ENCODE measurements at places on chromosomes 6 and 20.

- no peak for DNase-seq
Observed at GRCh38 chr6:120938164-120938875, 396.0 kb downstream of the TBC1D32 start.

GRCh38 chr6:89357390-89357789 lies 4.9 kb upstream of the UBE2J1 start:
- no peak for DNase-seq

DNA sequence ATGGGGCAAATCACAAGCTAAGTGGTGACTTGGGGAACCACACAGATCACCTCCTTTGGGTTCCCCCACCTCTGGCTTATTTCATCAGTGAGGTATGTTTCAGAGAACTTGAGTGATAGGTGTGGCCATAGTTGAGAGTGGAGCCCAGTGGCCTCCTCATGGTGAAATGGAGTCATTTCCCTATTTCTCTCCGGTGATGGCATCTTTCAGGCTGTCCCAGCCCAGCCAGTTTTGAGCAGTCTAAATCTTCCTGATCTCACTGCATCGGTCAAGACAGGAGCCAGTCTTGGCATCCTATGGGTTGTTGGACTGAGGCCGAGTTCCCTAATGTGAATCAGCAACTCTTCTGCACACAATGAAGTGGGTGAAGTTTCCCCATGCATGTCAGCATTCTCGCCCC lies 132.4 kb downstream of the EYA2 start:
- no peak for DNase-seq

GRCh38 chr20:36386236-36386635 lies 80.1 kb downstream of the DLGAP4 start:
- DNase-seq, result no peak

GRCh38 chr6:15512721-15513120 lies 150.1 kb downstream of the DTNBP1 start:
- DNase-seq, result no peak

GRCh38 chr6:144090384-144090783 lies 5.0 kb downstream of the SF3B5 start:
- DNase-seq, result no peak

DNA sequence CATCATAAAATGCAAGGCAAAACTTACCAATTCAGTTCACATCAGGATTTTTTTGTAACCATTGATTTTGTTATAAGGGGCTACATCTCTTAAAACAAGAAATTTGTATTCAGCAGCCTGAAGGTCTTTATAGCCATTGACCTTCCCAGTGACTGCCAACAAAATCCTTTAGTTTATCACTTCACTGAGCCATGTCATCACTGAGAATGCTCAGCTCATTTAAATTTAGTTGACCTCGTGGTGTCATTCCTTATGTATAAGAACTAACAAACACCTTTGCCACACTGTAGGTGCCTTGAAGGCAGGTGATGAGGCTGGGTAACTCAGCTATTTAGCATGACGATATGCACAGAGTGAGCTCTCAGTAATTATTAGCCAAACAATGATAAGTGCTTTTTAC lies 77.7 kb downstream of the GRM1 start:
- DNase-seq, result no peak

DNA sequence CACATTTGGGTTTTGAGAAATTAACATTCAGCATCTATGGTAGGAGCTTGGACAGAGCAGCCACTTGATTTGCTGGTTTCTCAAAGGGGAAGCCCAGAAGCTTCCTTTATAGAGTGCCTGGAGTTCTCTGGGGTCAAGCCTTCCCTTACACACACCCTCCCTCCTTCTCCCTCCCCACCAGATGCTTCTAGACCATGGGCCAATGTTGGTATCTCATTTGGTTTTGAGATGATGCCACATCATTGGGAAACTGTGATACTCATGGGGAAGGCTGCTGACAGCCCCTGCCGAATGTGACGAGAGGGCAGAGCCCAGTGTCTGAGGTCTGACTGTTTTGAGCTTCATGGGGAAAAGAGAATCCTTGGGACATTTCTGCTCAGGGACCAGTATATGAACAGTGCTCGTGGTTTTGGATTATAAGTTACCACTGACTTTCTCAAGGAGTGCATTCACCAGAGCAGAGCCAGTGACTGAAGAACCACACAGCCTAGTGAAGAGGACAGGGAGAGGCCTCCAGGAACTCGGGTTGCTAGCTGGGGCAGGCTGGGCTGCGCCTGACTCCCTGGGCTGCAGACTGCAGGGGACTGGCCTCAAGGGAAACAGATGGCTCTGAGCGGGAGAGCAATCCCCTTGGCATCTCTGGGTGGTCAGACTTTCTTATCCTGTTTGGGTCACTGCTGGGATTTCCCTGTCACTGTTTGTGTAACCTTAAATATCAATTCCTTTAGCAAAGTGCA lies 46.4 kb upstream of the CST5 start:
- DNase-seq, result no peak

- no peak for DNase-seq
Observed at GRCh38 chr6:39417440-39417839, 94.9 kb upstream of the KCNK16 start.

DNA sequence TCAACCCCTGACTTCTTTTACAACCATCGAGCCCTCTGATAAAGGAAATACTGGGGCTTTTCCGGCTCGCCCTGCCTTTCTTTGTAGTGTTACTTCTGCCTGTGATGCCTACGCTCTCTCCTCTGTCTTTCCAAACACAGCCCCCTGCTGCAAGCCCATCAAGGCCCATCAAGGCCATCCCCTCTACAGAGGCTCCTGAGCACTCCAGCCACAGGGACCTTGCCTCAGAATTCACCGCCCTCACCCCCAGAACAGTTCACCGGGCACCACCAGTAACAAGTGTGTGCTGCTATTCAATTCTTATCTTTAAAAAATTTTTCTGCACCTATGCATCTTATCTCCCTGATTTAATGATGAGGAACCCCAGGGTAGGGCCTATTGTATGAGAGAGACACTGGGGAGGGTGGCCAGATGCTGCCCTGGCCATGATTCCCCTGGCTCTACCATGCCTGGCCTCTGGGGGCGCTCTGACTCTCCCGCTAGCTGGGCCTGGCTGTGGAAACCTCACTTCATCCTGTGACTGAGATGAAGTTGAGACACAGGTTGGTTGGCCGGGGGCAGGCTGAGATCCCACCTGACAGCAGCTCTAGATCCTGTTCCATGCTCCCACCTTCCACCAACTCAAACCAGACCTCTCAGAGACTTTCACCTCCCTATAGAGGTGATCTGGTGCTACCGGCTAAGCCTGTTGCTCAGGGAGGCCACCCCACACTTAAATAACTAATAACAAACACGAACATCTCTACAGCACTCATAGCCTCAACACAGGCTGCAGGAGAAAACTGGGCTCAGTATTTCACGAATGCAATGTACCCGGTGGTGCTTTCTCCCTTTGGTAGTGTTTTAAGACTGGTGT lies 19.2 kb upstream of the GLP1R start:
- peak; percentile 60 for DNase-seq

GRCh38 chr20:63854766-63855362 lies 6.4 kb upstream of the ABHD16B start:
- DNase-seq, result no peak

DNA sequence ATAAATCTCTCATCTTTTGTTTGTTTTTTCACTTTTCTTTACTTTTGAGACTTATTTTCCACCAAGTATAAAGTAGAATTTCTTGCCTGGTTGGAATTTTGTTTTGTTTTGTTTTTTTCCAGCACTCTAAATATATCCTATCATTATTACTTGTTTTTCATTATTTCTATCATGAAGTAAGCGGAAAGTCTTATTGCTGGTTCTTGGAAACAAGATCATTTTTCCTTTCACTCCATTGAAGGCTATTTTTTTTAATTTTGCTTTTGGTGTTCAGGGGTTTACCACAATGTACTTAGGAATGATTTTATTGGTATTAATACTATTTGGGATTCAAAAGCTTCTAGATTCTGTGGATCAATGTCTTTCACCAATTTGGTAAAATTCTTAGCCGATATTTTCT lies 190.1 kb downstream of the LAMA2 start:
- DNase-seq, result no peak
